NCI-H1092 treated with DMSO at 0.1 percent for 48 hours (cell line): ENCODE measurements at places on chromosomes 4 and X.
A peak's percentile ranks its signal among the peaks of the same experiment; 100 is the strongest.

- DNase-seq: no peak
These were observed 317 bp downstream of the CMC4 start for GRCh38 chrX:155070663-155070974.

- DNase-seq: no peak
These were observed 13.3 kb upstream of the CDKL2 start for GRCh38 chr4:75643651-75644050.

DNA sequence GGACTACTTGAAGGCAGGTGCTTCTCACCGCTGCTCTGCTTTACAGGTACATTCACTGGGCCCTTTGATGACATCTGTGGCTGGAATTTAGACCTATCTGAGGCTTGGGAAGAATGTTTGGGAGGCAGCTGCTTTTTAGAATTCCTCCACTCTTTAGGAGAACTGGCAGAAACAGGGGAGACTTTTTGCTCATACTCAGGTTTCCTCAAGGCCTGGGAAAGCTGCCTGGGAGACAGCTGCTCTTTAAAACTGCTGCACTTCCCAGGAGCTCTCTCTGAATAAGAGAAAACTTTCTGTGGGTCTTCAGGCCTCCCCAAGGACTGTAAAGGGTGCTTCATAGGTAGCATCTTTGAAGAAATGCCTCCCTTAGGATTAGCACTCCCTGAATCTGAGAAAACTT is 14.3 kb downstream of the CT47C1 start:
- no peak for DNase-seq

GRCh38 chr4:150385606-150386005 is 196.3 kb upstream of the MAB21L2 start:
- peak; percentile 82 for DNase-seq

GRCh38 chr4:5249727-5250126 is 198.4 kb downstream of the STK32B start:
- DNase-seq: no peak

- no peak for DNase-seq
These were observed 64.6 kb downstream of the SYNPO2 start for GRCh38 chr4:118953276-118953675.

GRCh38 chr4:123597586-123597985 is 201.0 kb downstream of the SPRY1 start:
- no peak for DNase-seq
